Activated T-cell treated with anti-CD3 and anti-CD28 coated beads for 4 hours (primary cell): ENCODE measurements at places on chromosomes 1 and 21.

- DNase-seq: no peak
Measured at GRCh38 chr1:115241309-115241708, 96.7 kb downstream of the NGF start.

DNA sequence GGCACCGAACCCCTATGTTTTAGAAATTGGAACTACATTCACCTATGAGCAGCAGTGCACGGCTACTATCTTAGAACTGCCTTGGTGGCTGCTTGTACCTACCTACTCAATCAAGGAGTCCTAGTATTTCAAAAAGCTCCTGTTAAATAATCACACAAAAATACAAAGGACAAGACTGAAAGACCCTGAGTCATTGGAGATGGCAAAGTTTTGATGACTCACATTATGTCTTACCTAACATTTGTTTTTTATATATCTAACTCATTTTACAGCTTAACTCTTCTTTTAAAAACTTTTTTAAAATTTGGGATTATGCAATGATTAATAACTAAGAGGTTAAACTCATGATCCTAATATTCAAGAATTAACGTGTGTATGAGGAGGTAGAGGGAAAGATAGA lies 1206.0 kb upstream of the TMPRSS15 start:
- DNase-seq: no peak

DNA sequence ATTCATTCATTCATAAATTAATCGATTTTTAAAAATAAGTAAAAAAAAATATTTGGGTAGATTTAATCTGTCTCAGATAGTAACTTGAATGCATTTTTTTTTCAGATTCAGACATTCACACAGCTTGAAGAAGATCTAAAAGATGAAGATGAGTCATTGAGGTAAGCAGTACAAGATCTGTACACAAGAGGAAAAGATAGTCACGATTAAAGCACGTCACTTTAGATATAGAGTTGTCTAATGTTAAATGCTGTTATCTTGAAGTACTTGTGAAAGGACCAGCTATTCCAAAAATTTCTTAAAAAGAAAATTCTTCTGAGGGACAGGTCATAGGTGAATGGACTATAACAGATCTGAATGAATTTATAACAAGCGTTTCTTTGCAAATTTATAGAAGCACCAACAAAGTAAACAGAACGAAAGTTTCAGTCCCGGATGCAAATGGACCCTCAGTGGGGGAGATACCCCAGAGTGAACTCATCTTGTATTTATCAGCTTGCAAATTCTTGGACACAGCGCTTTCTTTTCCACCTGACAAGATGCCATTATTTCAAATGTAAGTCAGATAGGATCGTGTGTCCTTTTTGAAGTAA lies 31.2 kb upstream of the MORC3 start:
- no peak for DNase-seq

DNA sequence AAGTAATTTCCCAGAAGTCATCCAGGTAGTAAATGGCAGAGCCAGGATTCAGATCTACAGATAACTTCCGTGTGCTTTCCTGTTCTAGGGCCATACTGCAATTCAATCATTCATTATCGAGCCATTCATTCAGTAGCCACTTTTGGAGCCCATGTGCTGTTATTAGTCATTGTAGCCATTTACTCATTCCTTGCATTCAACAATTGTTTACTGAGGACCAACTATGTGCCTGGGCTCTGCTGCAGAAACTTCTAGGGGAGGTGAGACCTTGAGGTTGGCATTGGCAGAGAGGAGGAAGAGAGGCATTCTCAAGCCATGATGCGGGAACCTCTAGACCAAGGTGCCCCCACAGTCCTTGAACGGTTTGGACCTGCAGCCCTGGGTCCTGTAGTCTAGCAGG lies 27.9 kb downstream of the EPHB2 start:
- no peak for DNase-seq

DNA sequence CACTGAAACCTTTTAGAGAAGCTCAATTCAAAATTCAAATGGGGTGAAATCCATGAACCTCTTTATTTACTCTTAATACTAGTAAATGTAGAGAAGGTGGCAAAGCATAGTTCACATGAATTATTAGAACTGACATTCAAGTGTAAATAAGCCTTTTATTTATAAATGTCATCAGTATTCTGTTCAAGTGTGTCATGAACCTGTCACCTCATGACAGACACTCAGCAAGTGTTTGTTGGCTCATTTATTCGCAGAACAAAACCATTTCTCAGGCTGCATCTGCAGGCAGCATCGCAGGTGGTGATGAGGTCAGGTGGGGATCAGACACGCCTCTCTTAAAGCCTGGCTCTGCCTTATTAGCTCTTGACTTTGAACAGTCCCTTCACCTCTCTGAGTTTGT lies 116.6 kb downstream of the SETD4 start:
- DNase-seq: no peak

- DNase-seq: no peak
Measured at GRCh38 chr21:35023396-35024070, 25.6 kb downstream of the RUNX1 start.

DNA sequence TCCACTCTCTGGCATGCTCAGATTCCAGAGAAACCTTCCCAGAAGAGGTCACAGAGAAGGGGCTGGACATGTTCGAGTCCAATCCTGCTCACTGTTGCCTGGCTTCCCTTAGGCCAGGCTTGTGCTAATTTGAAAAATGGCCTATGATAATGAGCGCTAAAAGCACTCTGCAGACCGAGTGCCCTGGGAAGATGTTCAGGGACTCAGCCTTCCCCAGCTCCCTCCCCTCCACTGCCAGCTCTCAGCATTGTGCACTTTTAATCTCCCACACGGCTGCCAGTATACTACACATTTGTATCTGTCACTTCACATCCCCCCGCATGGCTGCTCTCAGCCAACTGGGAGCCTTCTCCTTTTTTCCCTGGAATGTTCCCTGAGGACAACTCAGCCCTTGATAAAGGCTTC lies 24.1 kb downstream of the FAM163A start:
- no peak for DNase-seq

- DNase-seq: no peak
Measured at GRCh38 chr1:3459051-3459908, 4.8 kb downstream of the ARHGEF16 start.

DNA sequence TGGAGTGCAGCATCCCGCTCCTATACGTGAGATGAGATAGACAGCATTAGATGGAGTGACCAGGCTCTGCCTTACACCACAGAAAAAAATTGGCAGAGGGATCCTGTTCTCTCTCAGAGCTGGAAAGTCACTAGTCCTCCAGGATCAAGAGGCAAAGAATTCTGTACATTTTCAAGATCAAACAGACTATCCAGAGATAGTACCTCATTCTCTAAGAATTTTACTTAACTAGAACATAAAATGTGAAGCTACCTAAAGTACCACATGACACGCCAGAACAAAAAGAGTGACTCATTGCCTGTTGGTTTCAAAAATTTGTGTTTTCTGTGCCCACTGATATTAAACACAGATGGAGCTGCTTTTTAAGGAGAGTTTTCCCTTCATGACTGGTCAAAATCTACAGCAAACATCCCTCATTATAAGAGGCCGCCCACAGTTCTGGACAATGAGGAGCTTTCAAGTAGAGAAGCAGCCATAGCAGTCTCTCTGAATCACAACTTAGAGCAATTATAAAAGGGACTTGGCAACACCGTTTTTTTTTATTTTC lies 32.3 kb downstream of the CD160 start:
- no peak for DNase-seq
